ENCODE measurements at places on chromosomes 1 and 21.

DNA sequence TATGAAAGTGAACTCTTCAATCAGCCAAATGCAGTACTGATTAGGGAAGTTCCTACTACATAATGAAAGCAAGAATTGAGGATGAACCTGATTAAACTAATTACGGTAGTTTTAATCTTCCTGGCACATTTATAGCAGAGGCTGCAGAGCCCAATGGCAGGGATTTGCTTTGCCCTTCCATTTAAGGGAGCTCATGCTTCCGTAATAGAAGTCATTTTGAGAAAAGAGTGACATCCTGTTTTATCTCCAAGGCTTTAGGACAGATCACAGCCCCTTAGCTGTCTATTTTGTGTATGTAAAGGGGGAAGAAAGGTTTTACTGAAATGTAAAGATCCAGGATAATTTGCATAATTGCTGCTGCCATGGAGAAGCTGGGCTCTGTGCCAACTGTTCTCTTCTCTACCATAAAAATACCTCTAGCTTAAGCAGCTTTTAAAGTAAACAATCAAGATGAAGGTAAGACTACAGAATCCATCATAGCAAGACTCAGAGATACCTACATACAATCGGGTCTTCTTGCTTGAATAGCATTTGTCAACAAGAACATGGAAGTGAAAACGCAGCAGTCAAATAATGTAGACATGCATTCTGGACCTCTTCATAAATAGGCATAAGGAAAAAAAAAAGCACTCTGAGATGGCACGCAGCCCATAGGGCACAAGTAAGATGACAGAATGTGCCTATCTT, 62.5 kb downstream of the ASH1L start:
- DNase-seq: no peak

DNA sequence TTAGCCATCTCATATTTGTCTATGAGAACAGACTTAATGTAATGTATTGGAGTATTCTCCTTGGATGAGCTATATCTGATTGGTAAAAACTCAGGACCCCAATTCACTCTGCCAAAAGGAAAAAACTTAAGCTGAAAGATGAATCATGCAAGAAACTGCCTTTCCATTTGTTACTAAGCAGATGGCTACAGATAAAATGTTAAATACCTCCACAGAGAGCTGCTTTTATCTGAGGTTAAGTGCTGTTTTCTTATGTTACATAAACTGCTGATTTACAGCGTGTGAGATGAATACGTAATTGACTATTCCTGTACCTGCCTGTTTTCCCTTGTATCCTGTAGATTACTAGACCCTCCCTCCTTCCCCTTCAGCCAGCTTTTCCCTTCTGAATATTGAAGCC, 49.3 kb downstream of the CLCA4 start:
- DNase-seq: no peak

DNA sequence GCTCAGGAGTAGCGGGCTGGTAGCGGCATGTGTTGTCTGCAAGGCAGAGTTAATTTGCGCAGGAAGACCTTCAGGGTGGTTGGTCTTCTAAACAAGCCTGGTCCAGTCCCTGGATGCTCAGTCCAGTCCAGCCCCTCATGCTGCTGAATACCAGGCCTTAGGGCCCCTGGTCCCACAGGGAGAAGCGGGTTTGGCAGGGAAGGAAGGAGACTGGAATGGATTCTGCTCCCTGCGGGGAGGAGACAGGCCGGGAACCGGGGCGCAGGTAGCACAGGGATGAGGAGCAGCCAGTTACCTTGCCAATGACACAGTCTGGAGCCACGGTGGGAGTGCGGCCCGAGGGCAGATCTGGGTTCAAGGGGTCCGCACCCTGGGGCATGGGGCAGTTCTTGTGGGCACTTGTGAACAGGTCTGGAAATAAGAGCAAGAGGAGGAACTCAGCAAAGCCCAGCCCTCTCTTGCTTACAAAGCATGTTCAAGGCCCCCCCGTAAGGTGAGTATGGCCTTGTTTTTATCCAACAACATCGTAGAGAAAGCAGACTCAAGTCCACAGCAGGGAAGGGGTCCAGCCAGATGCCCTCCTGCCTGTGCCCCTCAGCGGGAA, 10.1 kb downstream of the FAM131C start:
- no peak for DNase-seq

DNA sequence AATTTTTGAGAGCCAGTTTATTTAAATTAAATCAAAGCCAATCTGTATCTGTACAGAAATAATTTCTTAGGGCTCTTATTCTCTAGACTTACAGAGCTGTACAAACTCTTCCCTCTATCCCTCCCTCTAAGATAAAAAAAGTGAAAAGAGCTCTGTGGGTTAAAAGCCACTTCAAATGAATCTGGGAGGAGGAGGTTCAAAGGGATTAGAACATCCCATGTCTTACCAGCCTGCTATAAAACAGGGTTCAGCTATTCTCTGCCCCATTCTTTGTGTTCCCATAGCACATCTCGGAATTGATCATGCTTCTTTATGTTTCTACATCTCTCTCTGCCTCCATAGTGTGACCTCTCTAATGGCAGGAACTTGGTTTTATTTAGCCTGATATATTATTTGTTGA, 19.4 kb downstream of the KIAA0319L start:
- no peak for DNase-seq
